ENCODE measurements at places on chromosomes 6 and 20.
A peak's percentile ranks its signal among the peaks of the same experiment; 100 is the strongest.

- DNase-seq: no peak
These were observed 42.1 kb upstream of the MDFI start for GRCh38 chr6:41596096-41596685.

DNA sequence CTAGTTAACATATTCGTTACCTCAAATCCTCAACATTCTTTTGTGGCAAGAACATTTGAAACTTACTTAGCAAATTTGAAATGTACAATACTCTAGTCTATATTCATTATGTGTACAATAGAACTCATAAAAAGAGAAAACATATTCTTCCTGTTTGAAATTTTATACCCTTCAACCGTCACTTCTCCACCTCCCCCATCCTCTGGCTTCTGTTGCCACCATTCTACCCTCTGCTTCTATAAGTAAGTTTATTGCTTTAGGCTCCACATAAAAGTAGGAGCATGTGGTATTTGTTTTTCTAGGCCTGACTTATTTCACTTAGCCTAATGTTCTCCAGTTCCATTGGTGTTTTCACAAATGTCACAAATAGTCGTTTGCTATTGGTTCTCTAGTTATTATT, 205.3 kb downstream of the TENT5A start:
- DNase-seq: no peak

- no peak for DNase-seq
These were observed 16.4 kb downstream of the RNF24 start for GRCh38 chr20:3998998-3999397.

- no peak for DNase-seq
These were observed 127.6 kb downstream of the TRDN start for GRCh38 chr6:123509112-123509511.

GRCh38 chr6:17101422-17102257, at the start of gene STMND1:
Gene STMND1 (plus strand): TSS chr6:17102050. CDS start chr6:17102258, 208 bp downstream.
- DNase-seq: no peak

DNA sequence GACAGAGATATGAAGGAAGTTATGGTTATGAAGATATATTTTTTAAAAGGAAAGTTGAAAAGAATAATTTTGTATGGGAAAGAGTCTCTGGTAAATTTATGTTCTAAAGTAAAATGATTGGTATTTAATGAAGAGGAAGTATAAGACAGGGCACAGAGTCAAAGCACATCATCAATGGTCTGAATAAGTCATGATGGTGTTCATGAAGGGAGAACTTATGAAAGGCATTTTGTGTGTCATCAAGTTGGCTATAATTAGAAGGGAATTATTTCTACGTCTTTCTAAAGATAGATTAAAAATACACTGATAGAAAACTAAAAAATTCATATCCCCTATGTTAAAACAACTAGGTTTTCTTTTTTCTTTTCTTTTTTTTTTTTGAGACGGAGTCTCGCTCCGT, 21.4 kb upstream of the SNAI1 start:
- DNase-seq: no peak

- peak; percentile 39 for DNase-seq
These were observed 23.1 kb upstream of the DNAAF9 start for GRCh38 chr20:3430376-3431069.

DNA sequence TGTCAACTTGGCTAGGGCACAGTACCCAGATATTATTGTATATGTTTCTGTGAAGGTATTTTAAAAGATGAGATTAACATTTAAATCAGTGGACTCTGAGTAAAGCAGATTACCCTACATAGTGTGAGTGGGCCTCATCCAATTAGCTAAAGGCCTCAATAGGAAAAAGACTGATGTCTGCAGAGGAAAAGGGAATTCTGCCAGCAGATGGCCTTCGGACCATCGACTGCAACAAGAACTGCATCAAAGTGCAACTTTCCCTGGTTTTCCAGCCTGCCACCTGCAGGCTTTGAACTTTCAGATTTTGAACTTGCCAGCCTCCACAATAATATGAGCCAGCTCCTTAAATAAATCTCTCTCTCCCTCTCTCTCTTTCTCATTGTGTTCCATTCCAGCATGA, 80.5 kb downstream of the IMPG1 start:
- DNase-seq: no peak

DNA sequence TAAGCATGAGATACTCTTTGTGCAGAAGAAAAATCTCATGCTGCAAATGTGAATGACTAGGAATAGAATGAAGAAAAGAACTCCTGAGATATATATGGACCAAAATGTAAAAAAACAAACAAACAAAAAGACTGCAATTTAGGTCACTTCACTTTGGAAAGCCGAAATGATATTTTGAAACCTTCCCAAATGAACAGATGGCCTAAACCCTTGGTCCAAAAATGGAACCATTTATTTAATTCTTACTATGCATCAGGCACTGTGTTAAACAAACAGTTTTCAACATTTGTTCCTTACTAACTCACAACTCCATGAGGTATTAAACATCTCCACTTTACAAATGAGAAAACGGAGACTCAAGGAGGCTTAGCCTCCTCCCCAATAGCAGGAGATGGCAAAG, 107.5 kb downstream of the VIP start:
- no peak for DNase-seq

DNA sequence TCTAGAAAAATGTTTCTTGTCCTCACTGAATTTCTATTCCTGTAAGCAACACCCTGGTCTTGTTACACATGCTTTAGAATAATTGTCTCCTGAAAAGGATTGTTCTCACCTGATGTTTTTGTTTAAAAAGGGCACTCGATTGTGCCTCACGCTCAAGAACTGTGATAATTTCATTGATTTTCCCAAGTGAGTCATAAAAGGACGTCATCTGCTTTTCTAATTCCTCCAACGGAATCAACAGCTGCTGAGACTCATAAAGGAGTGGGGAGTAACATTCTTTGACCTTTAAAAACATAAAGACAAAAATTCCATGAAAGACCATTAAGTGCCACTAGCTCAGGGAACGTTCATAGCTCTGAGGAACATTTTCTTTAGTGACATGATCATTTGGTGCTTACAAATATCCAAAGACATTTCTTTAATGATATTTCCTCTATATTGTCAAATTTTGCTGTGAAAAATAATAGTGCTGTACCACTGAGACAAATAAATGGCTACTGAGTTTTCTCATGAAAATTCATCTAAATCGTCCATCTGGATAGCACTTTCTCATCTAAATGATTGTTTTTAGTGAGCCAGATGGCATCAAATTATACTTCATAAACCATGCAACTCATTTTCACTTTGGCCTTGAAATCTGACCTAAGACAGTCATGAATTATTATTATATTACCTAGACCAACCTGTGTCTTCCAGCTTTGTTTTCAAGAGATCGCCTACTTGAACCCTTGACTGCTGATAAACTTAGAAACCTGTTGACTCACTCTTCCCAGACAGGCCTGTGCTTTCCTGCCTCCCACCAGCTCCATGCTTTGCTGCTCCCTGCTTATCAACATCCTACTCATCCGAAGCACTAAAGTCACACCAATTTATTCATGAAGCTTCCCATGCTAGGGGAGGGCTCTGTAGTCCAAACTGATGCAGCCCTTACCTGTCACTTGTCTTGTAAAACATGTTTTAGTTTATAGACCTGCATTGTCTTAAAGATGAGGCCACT, 178.2 kb downstream of the SYNE1 start:
- no peak for DNase-seq

GRCh38 chr20:13348311-13349234, 127.5 kb downstream of the ISM1 start:
- no peak for DNase-seq

GRCh38 chr20:48467622-48468021, 360.2 kb downstream of the PREX1 start:
- DNase-seq: peak; percentile 5

DNA sequence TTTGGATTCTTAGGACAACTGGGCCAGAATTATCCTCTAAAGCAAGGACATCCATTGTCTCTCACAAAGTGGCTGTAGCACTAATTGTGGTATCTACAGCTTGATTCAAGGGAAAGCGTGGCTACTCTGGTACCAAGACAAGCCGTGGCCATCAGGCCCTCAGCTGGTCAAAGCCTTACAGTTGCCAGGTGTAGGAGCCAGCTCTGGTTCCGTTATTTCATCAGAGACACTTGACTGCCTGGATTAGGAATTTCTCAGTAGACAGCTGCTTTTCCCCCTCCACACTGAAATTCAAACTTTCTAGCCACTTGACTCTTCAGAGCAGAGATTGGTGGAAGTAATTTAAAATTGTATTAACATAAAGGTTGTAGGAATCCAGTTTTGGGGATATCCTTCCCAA, 104.2 kb downstream of the ANKS1A start:
- no peak for DNase-seq

DNA sequence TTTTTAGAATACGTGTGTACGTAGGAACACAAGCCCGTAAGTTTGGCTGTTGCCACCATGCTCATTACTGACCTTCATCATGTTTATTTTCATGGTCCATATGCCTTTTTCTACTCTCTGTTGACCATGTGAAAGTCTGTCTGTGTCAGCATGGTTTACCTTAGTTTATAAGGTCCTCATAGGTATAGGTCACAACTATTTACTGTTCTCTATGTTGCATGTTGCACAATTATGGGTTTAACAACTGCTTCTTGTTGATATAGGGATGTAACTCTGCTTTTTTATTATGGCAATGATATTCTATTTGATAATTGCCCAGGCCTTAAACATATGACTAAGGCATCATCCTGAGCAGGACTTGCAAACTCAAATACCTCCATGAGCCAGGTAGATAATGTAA, 13.4 kb upstream of the RANBP9 start:
- no peak for DNase-seq

GRCh38 chr6:125945378-125946141, 11.0 kb upstream of the HINT3 start:
- DNase-seq: no peak

DNA sequence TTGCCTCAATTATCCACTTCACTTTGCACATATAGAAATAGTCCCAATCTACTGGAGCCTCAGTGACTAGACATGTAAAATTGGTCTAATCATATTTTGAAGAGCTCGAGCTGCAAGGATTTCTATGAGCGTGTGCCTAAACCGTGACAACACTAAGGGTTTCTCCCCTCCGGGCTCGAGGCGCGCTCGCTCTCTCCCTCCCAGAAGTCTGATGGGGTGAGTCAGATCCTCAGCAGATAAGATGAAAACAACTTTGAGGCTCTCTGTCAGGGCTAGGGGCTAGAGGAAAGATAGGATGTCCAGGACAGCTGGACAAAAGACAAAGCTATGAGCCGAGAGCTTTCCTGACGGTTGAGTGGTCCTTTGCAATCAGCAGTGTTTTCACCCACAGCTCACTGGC, 16.8 kb downstream of the GNAS-AS1 start:
- no peak for DNase-seq

DNA sequence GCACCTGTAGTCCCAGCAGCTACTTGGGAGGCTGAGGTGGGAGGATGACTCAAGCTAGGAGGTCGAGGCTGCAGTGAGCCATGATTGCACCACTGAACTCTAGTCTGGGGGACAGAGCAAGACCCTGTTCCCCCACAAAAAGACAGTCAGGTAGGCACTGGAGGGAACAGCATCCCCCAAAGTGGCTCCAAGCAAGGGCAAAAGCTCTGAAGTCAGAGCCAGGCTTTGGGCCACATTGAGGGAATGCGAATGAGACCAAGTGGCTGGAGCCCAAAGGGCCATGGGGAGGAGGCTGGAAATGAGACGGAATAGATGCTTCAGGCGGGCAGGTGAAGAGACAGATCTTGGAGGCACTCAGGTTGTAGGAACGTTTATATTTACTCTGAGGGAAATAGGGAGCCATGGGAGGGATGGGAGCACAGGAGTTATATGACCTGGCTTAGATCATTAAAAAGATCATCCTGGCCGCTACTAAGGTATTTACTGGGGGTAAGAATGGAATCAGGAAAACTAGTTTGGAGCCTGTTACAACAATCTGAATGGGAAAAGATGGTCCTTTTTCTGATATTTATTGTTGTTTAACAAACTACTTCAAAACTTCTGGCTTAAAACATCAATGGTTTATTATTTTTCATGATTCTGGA, 229.6 kb upstream of the ZNF217 start:
- DNase-seq: no peak

GRCh38 chr20:37596890-37597536, 69.3 kb upstream of the BLCAP start:
- DNase-seq: no peak

- no peak for DNase-seq
These were observed 223.2 kb downstream of the SYNDIG1 start for GRCh38 chr20:24692446-24693200.

DNA sequence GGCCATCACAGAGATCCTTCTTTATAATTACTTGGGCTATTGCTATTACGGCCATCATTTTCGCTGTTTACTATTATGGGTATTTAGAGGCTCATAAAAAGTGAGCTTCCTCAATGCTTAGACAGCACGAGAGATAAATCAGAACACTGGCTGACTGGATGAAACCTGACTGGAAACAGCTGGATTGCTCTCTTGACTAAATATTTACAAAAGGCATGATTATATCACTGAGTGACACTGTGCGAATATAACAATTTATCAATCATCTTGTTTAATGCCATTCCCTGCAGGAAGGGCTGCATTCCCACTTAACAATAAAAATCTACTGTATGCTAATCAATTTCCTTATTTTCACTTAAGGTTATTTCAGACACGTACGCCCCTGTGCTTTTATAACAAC, 260.1 kb upstream of the ARID1B start:
- no peak for DNase-seq

DNA sequence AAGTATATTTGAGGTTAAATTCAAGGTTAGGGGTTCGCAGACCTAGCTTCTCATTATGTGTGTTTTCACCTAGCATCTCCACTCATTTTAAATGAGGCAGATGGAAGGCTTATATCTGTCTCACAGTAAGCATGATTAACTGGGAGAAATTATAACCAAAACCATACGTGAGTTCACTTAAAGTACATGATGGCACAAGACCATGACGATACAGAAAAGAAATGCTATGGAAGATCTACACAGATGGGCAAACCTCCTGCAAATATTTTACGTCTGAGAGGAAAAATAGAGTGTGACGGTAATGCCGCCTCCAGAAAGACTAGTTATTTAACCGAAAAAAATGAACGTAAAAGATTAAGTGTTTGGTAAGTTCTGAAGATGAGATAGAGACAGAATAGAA, 337.8 kb downstream of the FARS2 start:
- no peak for DNase-seq
